Mesothelial cell of epicardium (in vitro differentiated cells): ENCODE measurements at places on chromosomes 7 and 10.

- H3K4me3 ChIP-seq = no peak overlapping the region
- H3K4me1 ChIP-seq = peaks cover under 1% of the 10 kb centered on the region
- no peak overlapping the region for H3K27ac ChIP-seq
- H3K27me3 ChIP-seq = peaks cover 39% of the 10 kb centered on the region
- no peaks in the 10 kb centered on the region for H3K36me3 ChIP-seq
- DNase-seq = no peak
These were observed 10.3 kb upstream of the PPP2R2D start for GRCh38 chr10:131890276-131891195.

DNA sequence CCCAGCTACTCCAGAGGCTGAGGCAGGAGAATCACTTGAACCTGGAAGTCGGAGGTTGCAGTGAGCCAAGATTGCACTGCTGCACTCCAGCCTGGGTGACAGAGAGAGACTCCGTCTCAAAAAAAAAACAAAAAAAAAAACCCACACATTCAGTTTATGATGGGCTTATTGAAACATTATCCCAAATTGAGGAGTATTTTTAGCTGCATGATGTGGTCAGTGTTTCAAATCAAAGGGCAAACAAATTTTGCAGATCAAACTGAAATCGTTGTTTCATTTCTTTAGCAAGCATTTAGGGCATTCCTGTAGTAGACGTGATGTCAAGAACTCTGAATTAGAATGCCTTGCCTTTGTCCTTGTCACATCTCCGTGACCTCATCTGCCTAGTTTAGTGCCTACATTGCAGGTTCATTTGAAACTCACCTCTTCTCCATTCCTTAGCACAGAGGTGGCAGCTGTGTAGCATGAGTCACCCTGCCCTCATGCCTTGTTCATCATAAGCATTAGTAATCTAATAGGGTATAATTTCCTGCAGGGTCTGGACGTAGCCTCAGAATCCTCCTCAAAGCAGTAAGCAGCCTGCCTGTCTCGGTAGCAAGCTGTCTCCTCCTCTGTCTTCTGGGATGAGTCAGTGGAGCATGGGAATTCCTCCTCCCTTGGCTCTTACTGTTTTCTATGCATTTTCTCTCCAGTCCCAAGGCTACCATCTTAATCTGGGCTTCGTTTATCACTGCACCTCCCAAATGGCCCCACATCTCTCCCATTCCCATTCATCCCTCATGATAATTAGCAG, 73.8 kb downstream of the CUL1 start:
- no peak for DNase-seq
- H3K36me3 ChIP-seq = peaks cover 15% of the 10 kb centered on the region
- H3K4me1 ChIP-seq = peaks cover 2% of the 10 kb centered on the region
- H3K27me3 ChIP-seq = no peaks in the 10 kb centered on the region
- no peak overlapping the region for H3K27ac ChIP-seq

GRCh38 chr7:151796091-151796870, 80.6 kb downstream of the PRKAG2 start:
- no peaks in the 10 kb centered on the region for H3K4me1 ChIP-seq
- no peak overlapping the region for H3K4me3 ChIP-seq
- no peaks in the 10 kb centered on the region for H3K36me3 ChIP-seq
- no peak for DNase-seq

DNA sequence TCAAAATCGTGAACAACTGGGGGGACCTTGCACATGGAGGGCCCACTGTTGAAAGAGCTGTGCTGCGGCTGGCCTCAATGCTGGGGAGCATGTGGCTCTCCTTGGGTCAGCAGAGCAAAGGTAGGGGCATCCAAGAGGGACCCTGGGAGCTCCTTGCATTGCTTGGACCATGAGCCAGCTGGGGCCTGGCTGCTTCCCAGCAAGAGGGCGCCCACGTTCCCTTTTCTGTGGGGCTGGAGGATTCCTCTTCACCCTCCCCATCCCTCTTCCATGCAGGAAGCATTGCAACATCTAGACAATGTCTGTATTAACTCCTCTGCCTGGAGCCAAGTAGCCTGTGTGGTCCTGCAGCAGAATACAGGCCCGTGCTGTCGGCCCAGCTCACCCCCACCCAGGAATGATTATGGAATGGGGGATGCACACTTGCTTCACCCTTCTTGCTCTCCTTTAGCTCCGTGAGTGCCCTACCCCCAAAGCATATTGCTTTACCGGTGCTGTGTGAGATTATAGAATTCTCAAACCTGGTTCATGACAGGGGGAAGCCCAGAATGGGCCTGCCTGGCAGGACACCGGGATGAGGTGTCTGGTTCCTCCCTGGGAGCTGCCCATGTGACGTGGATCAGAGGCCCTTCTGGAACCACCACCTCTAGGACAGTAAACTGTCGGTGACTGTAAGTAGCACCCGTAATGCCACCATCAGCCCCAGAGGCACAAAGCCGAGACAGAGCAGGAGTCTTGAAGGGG, 61.9 kb downstream of the SYPL1 start:
- H3K27me3 ChIP-seq = peaks cover 18% of the 10 kb centered on the region
- peaks cover 11% of the 10 kb centered on the region for H3K4me1 ChIP-seq
- H3K27ac ChIP-seq = no peak overlapping the region
- DNase-seq = no peak

DNA sequence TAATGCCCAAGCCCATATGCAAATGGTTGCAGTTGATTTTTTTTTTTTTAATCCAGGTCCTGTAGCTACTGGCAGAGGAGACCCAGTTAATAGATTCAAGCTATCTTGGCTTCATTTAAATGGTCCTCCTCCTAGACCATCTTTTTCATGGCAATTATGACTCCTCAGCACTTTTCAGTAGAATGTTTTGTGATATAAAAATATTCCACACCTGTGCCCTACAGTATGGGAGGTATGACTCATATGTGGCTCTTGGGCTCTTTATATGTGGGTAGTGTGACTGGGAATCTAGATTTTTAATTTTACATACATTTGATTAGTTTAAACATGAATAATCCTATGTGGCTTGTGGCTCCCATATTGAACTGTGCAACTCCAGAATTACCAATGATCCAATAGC, 80.1 kb downstream of the ITGB1 start:
- H3K4me1 ChIP-seq = peaks cover 24% of the 10 kb centered on the region
- H3K36me3 ChIP-seq = peaks cover 6% of the 10 kb centered on the region
- no peak overlapping the region for H3K4me3 ChIP-seq
- DNase-seq = no peak
- no peak overlapping the region for H3K27ac ChIP-seq
- no peaks in the 10 kb centered on the region for H3K27me3 ChIP-seq

- no peak overlapping the region for H3K27ac ChIP-seq
- no peaks in the 10 kb centered on the region for H3K27me3 ChIP-seq
- no peak overlapping the region for H3K4me3 ChIP-seq
- H3K4me1 ChIP-seq = no peaks in the 10 kb centered on the region
These were observed 51.9 kb downstream of the SKIDA1 start for GRCh38 chr10:21473541-21473940.

GRCh38 chr7:22670422-22670815, 56.6 kb upstream of the IL6 start:
- H3K4me1 ChIP-seq = peaks cover 14% of the 10 kb centered on the region
- no peak overlapping the region for H3K27ac ChIP-seq
- H3K36me3 ChIP-seq = peaks cover 1% of the 10 kb centered on the region
- no peaks in the 10 kb centered on the region for H3K27me3 ChIP-seq
- H3K4me3 ChIP-seq = no peak overlapping the region
- DNase-seq = no peak

DNA sequence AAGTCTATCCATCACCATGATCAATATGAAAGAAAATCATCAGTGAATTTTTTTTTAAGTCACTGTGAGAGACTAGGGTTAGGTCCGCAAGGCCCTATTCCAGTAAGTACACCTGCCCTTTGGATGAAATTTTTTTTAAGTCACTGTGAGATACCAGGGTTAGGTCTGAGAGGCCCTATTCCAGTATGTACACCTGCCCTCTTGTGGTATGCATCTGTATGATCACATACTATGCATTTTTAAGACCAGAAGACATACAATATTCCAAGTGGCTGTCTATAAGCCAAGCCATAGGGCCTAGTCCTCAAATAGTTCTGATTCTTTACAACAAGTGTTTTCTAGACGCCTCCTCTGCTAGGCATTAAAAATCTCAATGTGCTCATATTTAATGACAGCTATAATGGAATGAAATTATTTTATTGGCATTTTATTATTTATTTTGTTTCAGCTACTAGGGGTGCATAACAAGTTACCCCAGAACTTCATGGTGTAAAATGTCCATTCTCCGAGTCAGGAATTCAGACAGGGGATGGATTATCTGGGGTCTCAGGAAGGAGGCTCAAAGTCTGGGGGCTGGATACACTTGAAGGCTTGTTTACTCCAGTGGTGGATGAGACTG, 53.1 kb downstream of the TEX36 start:
- H3K27me3 ChIP-seq = peaks cover 19% of the 10 kb centered on the region
- no peak overlapping the region for H3K27ac ChIP-seq
- no peaks in the 10 kb centered on the region for H3K36me3 ChIP-seq
- H3K4me1 ChIP-seq = peaks cover 25% of the 10 kb centered on the region
- H3K4me3 ChIP-seq = no peak overlapping the region
- DNase-seq = no peak

DNA sequence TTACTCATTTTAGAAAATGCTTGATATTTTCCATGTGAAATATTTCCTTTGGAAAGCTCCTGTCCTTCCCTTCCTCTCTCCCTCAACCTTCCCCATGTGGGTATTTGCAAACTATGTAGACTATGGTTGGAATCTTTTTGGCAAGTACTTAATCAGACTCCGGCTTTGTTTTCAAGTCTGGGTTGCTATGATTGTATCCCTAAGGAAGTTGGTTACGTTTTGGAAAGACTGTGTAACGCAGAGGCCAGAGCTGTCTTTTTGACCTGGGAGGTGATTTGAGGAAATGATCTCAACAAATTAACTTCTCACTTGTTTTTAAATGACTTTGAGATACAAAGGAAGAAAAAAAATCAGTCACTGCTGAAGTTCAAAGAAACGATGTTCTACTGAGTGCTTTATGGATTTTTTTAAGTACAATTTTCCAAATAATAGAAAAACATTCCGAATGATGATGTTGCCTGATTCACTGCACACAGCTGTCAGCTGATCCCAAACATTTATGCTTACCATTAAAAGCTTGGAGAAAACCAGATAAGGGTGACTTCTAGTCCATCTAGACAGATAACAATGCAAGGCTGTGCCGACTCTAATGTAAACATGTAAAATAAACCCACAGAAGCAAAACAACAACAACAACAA, 145.5 kb upstream of the CELF2 start:
- no peak overlapping the region for H3K4me3 ChIP-seq
- H3K27ac ChIP-seq = peak overlapping the region; percentile 88
- no peak for DNase-seq
- peaks cover 30% of the 10 kb centered on the region for H3K4me1 ChIP-seq
- H3K36me3 ChIP-seq = no peaks in the 10 kb centered on the region
- peaks cover 30% of the 10 kb centered on the region for H3K27me3 ChIP-seq

- no peaks in the 10 kb centered on the region for H3K27me3 ChIP-seq
- no peaks in the 10 kb centered on the region for H3K36me3 ChIP-seq
- H3K4me3 ChIP-seq = peak overlapping the region; percentile 96
- no peak for DNase-seq
- peaks cover 12% of the 10 kb centered on the region for H3K4me1 ChIP-seq
These were observed 65.9 kb downstream of the PDIA4 start for GRCh38 chr7:148962440-148962822.

DNA sequence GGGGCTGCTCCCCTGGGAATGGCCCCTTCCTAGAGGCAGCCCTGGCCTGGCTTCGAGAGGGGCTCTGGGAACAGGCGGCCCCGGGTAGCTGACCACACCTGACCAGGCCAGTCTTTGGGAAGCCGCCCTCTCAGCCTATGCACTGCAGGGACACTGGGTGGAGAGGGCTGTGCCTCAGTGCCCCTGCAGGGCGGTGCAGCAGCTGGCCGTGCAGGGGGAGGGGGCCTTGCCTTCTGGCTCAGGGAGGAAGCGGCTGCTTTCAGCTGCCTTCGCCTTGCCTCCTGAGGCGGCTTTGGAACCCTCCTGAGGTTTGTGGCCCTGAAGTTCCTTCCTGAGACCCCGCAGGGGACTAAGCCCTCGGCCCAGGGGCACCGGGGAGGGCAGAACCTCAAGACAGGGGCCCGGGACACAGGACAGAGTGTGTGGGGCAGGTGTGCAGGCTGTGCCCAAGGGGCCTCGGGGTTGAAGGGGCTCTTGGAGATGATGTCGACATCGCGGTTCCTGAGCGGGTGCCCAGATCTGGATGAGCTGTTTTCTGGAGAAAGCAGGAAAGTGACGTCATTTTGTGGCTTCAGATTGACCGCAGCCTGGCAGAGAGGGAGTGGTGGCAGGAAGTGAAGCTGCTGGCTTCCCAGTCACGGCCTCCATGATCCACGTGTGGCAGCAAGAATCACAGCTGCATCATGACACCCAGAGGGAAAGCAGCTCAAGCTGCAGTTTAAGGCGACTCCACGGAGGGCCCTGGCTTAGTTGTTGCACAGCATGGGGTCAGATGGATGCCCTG, 17.7 kb downstream of the ADAM8 start:
- H3K36me3 ChIP-seq = no peaks in the 10 kb centered on the region
- H3K4me1 ChIP-seq = peaks cover 18% of the 10 kb centered on the region
- peaks cover 16% of the 10 kb centered on the region for H3K27me3 ChIP-seq
- DNase-seq = no peak
- no peak overlapping the region for H3K4me3 ChIP-seq
- H3K27ac ChIP-seq = no peak overlapping the region

DNA sequence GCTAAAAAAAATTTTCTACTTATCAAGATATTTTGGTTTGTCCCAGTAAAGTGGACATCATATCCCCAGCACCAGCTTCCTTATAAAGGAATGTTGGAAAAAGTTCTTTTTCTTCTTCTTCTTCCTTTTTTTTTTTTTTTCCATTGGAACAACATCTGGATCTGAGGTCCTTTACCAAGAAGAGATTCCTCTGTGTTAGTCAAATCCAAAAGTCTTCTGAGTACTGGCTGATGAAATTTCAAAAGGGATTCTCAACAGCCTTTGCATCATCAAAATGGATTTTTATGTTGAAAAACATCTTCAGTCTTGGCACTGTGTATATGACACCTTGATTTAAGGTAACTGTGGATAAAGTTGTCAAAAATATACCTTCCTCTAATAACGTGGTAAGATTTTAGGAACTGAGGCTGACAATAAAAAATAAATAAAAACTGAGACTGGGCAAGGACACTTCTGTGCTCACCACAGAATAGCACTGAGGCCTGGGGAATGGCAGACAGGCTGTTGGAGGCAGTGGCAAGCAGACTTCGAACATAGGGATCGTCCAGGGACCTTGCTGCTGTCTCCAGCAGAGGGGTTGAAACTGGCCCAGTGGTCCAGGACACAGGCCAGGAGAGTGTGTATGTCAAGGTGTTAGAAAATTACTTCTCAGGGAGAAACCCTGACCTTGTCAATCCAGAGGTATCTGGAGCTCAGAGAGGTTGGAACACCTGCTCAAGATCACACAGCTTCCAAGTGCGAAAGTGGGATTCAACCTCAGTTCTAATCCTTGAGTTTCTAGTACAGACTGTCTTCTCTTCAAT, 130.4 kb downstream of the PTPN20 start:
- H3K36me3 ChIP-seq = no peaks in the 10 kb centered on the region
- H3K27ac ChIP-seq = no peak overlapping the region
- H3K4me1 ChIP-seq = peaks cover 23% of the 10 kb centered on the region
- no peak overlapping the region for H3K4me3 ChIP-seq
- DNase-seq = no peak

- DNase-seq = no peak
- H3K4me1 ChIP-seq = no peaks in the 10 kb centered on the region
- H3K27me3 ChIP-seq = peaks cover 15% of the 10 kb centered on the region
- no peaks in the 10 kb centered on the region for H3K36me3 ChIP-seq
- H3K27ac ChIP-seq = no peak overlapping the region
These were observed 44.2 kb upstream of the LRRC18 start for GRCh38 chr10:48983648-48984351.

GRCh38 chr10:88851706-88852105, at the start of gene ANKRD22:
ANKRD22 (minus strand) TSS chr10:88851844; CDS start chr10:88851607, 237 bp downstream.
- H3K27me3 ChIP-seq = no peaks in the 10 kb centered on the region
- peaks cover 28% of the 10 kb centered on the region for H3K4me1 ChIP-seq
- no peaks in the 10 kb centered on the region for H3K36me3 ChIP-seq
- peak within 1 kb of the TSS; percentile 71 for H3K27ac ChIP-seq
- H3K4me3 ChIP-seq = no peak within 1 kb of the TSS
